ENCODE measurements at places on chromosomes 2 and 18. TPM values are rescaled to one million over a fixed set of nuclear protein-coding genes. Genes with fewer than 3 reads are reported as not detected.

DNA sequence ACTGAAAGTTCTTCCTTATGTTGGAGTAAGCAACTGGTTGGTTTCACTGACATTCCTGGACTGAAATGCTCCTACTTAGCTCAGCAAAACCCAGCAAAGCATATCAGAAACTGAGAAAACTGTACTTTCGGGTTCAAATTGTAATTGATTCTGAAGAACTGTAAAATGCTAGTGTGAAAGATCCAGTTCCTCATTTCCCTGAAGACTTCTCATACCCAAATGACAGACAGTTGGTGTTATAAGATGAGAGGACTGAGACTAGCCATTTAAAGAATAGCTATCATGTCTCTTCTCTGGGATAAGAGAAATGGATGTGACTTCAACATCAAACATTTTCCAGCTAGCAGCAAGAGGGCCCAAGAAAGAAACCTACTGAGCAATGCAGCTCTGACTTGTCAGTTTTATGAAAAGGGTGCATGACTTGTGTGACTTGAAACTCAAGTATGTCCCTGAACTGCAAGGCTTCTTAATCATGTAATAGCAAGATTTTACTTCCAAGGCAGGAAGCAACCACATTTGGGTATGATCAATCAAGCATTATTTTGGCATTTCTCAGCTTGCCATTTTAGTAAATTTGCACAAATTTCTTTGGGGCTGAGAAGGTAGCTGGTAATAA lies 420.3 kb upstream of the MMADHC start:
- ATAC-seq: peak; percentile 36

DNA sequence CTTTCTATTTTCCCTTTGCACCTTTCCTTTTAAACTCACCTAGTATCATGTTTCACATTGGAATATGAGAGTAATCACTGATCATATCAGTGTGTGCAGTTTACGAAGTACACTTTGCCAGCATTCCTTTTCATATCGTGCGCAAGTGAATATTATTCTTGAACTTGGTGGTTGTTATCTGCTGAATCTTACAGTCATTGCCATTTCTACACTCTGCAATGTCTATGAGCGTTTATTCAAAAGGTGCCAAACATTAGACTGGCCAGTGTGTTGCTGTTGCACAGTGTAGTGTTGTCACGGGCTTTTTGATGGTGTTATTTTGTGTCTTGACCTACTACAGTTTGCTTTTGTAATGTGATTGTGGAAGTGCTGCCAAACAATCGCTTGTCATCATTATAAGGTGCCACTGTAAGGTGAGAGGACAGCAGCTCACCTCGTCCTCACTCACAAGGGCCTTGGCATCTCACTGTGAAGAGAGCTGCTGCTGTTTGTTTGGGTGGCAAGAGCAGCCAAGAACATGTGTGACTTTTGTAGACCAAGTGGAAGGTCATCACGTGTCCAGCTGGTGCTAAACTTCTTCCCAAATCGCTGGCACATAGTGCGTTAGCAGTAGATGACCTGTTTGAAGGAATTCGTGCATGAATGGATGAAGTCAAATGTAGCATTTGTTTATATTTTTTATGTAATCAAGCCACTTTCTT lies 113.3 kb downstream of the MYO1B start:
- ATAC-seq: no peak

GRCh38 chr2:147862859-147863516 lies 18.2 kb downstream of the ACVR2A start:
- ATAC-seq: no peak

GRCh38 chr2:131682122-131682944 lies 154.6 kb downstream of the CCDC74A start:
- ATAC-seq: peak; percentile 98

GRCh38 chr2:211437396-211437795 lies 881.0 kb downstream of the CPS1 start:
- ATAC-seq: no peak

DNA sequence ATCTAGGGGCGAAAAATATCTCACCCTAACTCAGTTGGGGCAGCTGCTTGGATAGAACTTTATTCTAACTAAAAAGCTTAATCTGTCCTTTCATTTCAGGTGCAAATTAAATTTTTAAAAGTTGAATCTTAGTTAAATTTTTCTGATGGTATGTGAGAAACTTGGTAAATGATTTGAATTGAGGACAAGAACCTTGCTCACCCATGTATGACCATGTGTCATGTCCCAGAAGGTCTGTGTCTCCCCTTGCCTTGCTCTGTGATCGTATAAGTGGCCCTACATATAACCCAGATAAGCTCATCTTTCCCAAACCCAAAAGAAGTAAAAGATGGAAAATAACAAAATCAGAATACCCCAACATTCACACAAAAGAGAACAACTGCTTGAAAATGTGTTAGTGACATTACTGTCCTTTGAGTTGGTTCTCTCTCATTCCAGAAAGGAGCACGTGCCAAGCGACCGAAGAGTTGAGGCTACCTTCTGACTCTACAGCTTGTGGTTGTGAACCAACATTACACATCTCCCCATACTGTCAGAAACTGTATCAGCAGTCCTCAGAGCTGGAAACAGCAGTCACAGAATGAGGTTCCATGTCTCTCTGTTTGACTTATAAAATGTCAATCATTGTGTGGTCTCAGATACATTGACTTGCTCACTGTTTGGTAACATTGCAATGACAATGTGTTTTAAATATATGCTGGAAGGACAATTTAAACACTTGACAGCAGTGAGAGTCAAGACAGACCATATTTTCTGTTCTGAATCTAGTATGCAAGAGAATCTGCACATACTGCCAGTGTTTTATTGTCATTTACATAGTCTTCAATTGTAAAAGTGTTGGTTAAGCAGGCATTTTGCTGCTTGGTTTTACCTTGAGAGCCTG lies 46.3 kb upstream of the TANK start:
- no peak for ATAC-seq

- no peak for ATAC-seq
Measured at GRCh38 chr2:150591496-150592285, 104.2 kb upstream of the RND3 start.

- no peak for ATAC-seq
Measured at GRCh38 chr2:145344076-145344724, 824.3 kb upstream of the ZEB2 start.

Gene MAP4K3
- 12.4 TPM for total RNA-seq

Gene MPHOSPH10
- total RNA-seq: 31.4 TPM

Gene UGT1A1
- 0.56 TPM for total RNA-seq

Gene PAX8
- 6.1 TPM for total RNA-seq

Gene LYPD1
- 1.6 TPM for total RNA-seq

Gene MEP1B
- not detected for total RNA-seq

All from esophagus mucosa (tissue), 1 donor.